ENCODE measurements at places on chromosomes 1 and 21. TPM values are rescaled to one million over a fixed set of nuclear protein-coding genes. Genes with fewer than 3 reads are reported as not detected.

The COL16A1 gene
- polyA plus RNA-seq: 65.2 TPM

The HLCS gene
- 10.6 TPM for polyA plus RNA-seq

The TMIGD3 gene
- polyA plus RNA-seq: 0.12 TPM

The ADORA1 gene
- 0.56 TPM for polyA plus RNA-seq

The PLA2G5 gene
- not detected for polyA plus RNA-seq

The POU3F1 gene
- polyA plus RNA-seq: not detected

The DRAXIN gene
- polyA plus RNA-seq: 0.02 TPM

The KIF26B gene
- 0.37 TPM for polyA plus RNA-seq

The NPHS2 gene
- polyA plus RNA-seq: not detected

The CD1B gene
- polyA plus RNA-seq: not detected

The VWA1 gene
- 9.2 TPM for polyA plus RNA-seq

- DNase-seq: peak; percentile 28
Measured at GRCh38 chr21:25489673-25490072, 117.6 kb downstream of the MRPL39 start.

- no peak for DNase-seq
Measured at GRCh38 chr1:206776229-206776628, 3.9 kb upstream of the IL10 start.

GRCh38 chr21:17730782-17731181 is 88.4 kb downstream of the C21orf91 start:
- DNase-seq: no peak

GRCh38 chr1:66360285-66360724 is 173.6 kb upstream of the SGIP1 start:
- DNase-seq: no peak

- DNase-seq: no peak
Measured at GRCh38 chr1:86703696-86704457, 499 bp upstream of the SH3GLB1 start.

GRCh38 chr1:174623324-174624035 is 175.7 kb downstream of the GPR52 start:
- no peak for DNase-seq

GRCh38 chr1:6507461-6507911 is 16.0 kb upstream of the PLEKHG5 start:
- DNase-seq: no peak

GRCh38 chr21:27817902-27818623 is 851.2 kb upstream of the ADAMTS5 start:
- DNase-seq: no peak

DNA sequence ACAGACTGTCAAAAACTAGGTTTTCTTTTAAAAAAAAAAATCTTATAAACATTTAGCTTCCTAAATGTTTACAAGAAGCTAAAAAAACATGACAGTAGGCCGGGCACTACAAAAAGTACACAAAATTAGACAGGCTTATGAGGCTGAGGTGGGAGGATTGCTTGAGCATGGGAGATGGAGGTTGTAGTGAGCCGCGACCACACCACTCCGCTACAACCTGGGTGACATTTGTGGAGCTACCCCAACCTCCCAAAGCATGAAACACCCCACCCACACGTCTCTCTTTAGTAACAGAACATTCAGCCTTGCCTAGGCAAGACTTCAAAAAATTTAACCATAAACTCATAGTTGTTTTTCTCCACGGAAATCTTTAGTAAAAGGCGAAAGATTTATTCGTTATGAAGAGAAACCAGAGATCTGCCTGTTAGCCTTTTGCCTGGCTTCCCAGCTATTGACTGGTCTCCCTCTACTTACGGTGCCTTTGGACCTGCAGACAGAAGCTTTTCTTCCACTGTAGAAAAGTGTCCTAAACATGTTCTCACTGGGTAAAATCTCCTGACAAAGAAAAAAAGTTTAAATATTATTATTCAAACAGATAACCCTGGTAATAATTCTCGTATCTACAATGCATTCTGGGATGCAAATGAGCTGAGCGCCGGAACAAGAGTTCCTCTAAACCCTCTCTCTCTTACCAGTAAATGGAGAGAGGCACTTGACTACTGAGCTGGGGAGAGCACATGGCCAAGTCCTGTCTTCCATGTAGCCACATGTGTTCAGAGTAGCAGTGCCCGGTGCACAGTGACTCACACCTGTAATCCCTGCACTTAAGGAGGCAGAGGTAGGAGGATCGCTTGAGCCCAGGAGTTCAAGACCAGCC is 9.2 kb downstream of the RNU5D-1 start:
- DNase-seq: peak; percentile 91

DNA sequence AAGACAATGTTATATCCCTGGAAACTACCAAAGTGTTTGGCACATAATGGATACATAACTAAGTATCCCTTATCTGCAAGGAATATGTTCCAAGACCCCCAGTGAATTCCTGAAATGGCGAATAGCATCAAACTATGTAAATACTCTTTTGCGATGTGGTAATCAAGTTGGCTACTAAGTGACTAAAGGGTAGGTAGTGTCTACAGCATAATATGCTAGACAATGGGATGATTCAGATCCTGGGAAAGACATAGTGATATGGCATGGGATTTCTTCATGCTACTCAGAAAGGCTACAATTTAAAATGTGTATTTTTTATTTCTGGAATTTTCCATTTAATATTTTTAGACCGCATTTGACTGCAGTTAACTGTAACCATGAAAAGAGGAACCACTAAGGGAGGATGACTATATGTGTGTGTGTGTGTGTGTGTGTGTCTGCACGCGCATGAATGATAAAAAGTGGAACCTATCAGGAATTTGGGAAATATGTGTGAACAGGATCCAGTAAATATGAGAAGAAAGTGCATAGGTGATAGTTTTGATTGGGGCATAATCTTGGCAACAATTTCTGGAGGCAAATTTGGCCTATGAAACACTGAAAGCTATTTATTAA is 1899.9 kb downstream of the NCAM2 start:
- no peak for DNase-seq

DNA sequence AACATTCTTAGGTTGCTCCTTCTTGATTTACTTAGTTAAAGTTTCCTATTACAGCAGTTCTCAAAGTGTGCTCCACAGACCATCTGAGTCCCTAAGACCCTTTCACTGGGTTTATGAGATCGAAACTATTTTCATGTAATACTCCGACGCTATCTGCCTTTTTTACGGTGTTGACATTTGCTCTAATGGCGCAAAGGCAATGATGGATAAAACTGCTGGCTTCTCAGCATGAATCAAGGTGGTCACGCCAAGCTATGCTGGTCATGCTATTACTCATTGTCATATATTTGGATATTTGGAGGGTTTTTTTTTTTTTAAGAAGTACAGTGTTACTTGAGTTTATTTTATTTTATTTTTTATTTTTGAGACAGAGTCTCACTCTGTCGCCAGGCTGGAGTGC is 235.1 kb downstream of the KIF26B start:
- no peak for DNase-seq

GRCh38 chr21:43881283-43881682 is 16.3 kb downstream of the AGPAT3 start:
- no peak for DNase-seq

DNA sequence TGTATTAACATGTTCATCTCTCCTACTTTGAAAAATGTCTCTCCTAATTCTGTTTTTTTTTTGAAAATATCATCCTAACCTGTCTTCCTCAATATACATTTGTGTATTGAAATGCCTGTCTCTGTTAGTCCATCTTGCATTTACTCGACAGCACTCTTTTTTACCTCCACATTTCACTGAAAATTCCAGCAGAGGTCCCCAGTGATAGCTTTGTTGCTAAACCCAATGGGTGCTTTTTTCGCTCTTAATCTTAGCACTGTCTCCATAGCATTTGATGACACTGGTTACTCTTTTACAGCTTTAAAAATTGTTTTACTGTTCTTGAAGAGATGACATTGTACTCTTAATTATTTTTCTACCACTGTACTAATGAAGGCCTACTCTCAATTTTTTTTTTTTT is 10.8 kb downstream of the OSBPL9 start:
- peak; percentile 67 for DNase-seq

DNA sequence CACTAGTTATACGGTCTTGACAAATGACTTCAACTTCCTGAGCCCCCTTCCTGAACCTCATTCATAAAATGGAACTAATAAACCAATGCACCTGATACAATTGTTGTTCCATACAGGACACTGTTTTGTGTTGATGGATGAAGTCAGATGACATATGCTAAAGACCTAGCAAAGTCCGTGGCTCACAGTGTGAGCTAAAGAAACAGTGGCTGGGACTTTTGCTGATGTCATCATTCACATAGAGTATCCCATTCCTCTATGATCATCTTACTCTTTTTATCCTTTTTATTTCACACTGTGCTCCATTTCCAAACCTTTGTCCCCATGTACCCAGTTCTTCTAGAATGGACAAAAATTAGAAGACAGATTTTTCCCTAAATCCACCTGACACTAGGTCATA is 83.7 kb upstream of the KAZN start:
- no peak for DNase-seq

- no peak for DNase-seq
Measured at GRCh38 chr1:92473781-92474495, 12.8 kb downstream of the GFI1 start.

GRCh38 chr1:229953736-229954326 is 113.2 kb upstream of the GALNT2 start:
- DNase-seq: no peak

- no peak for DNase-seq
Measured at GRCh38 chr1:209561532-209561931, 22.0 kb upstream of the CAMK1G start.

- DNase-seq: no peak
Measured at GRCh38 chr1:41368366-41368765, 7.1 kb downstream of the FOXO6 start.

DNA sequence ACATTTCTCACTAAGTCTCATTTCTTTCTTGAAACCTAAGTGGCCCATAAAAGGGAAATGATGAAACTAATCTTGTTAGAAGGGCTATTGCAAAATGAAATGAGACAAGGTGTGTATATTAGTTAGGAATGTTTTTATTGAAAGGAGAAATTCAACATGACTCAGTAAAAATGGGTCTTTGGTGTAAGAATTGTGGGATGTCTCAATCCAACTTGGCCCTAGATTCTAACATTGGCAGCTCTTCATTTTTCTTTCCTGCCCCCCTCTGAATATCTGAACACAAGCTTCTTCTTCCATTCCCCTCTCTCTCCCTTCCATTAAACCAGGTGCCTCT is 26.8 kb upstream of the TARBP1 start:
- peak; percentile 84 for DNase-seq

DNA sequence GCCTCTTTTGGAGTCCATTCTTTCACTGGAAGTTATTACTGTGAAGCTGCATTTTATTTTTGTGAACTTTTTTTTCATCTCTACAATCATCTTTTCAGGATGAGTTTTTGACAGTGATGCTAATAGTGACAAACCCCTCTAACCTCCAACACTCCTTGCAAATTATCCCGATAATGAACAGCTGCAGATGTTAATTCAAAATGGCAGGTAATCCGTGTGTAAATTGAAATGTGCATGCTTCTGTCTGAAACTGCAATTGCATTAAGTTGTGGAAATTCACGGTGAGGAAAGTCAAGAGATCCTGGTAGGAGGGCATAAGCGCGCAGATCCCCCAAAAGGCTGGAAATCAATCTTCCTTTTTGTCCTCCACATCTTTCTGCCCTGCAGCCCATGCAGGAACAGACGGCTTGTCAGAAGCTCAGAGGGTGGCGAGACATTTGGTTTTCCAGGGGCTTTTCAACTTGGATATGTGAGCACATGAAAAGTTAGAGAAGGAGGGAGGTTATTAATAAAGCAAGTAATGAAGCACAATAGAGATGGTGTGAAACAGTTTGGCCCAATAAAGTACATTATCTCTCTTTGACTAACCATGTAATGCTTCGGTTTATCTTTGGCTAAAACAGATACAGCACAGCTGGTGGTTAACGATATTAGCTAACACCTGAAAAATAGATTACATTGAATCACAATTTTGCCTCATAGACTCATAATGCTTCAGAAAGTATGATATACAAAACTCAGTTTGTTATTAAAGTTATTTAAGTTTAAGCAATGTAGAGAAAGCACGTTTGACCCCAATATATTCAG is 143.5 kb upstream of the COA6 start:
- DNase-seq: no peak

DNA sequence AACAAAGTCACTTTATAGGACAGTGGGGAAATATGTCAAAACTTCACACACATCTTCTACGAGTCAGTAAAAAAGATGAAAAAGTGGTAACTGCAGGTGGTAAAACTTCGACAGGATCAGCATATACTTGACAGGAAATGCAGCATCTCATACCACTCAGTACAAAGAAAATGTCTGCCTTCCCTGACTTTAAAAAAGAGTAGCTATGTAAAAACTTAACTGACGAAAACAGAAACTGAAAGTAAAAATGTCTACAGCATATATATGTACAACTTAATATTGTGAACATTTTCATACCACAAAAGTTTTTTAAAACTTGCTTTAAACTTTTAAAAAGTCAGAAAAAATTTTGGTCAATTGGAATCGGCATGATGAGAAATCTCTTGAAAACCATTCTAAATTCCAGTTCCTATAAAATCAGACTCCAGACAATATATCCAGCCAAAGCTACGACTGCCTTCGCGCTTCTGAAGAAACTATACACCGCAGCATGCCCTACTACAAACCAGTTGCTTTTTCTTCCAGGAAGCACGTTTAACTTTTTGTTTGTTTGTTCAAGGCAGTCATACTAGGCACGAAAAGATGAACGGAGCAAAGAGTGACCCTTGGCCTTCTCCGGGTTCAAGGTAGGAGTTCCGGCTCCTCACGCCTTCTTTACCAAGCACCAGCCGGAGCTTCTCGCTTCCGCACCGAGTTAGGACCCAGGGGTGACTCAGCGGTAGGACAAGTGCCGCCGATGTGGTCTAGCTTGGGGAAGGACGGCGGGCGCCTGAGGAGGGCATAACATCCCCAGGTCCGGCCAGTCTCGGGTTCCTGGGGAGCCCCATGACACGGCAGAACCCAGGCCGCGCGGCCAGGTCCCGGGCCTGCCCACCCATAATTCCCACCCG is 612 bp downstream of the PSMA5 start:
- DNase-seq: peak; percentile 53

Data from IMR-90 (cell line).